AG04450 (cell line): ENCODE measurements at places on chromosomes 16 and 17.

- DNase-seq, result no peak
Observed at GRCh38 chr17:66414561-66415175, 112.3 kb downstream of the PRKCA start.

DNA sequence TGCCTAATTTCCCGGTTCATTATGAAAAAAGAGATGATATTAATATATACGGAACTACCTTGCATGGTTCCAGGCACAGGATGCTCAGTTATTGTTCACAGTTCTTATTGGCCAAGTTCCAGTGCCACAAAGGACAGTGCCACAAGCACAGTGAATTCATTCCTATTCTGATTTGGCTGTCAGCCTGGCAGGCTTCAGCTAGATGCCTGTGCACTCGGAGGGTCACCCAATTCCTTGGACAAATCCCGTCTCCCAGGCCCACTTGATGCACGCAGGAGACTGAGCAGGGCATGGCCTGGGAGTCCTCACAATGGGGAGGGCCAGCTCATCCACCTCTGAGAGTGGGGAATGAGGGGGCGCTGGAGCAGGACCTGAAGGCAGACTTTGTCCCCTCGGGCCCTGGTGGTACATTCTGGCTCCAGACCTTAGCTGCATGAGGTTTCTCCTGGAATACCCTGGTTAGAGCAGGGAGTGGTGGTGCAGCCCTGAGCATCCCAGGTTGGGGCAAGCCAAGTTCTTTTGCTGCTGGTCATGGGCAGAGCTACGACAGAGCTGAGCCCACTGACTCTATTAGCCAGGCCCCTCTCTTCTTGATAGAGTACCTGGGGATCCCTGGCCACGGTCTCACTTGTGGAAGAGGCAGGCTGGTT, 41.4 kb downstream of the MIS12 start:
- DNase-seq, result no peak

DNA sequence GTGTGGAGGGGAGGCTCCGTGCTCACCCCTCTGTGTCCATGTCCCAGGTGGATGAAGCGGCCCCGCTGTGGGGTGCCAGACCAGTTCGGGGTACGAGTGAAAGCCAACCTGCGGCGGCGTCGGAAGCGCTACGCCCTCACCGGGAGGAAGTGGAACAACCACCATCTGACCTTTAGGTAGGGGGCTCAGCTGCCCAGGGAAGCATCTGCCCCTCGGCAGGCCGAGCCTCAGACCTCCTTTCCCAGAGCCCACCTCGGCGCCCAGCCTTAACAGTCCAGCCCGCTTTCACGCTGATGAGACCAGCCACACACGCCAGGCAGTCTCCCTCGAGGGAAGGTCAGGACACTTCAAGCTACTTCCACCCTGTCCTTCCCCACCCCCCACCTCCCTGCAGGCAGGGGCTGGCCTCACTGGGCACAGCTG, 12.7 kb downstream of the MMP15 start:
- DNase-seq, result no peak

DNA sequence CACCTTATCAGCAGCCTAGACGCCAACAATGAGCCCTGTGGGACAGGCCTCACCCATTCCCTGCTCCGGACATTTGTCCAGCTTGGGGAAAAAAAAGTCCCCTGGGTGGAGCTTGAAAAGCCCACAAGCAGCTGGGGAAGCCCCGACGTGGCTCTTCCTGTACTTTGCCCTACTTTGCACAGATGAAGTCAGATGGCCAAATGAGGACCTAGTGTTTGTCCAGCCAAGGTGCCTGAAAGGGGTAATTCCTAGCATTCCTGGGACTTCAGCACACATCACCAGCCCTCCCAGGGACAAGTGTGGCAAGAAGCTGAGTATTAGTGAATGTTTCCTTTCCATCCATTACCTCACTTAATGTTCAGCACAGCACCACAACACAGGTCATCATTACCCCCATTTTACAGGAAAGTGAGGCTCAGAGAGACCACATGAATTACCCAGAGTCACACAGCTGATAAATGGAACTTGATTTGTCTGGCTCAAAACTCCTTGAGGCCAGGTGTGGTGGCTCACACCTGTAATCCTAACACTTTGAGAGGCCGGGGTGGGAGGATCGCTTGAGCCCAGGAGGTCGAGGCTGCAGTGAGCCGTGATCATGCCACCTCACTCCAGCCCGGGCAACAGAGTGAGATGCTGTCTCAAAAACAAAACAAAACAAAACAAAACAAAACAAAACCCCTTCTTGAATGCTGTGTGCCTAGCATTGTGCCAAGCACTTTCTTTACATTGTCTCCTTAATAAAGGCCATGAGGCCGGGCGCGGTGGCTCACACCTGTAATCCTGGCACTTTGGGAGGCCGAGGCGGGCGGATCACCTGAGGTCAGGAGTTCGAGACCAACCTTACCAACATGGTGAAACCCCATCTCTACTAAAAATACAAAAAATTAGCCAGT, 19.9 kb upstream of the PLLP start:
- no peak for DNase-seq
